Sigmoid colon (tissue), 7 donors: ENCODE measurements at places on chromosomes 11 and 22. TPM values are rescaled to one million over a fixed set of nuclear protein-coding genes. Genes with fewer than 3 reads are reported as not detected.

Gene F2
- not detected for total RNA-seq

Gene TESMIN
- not detected for total RNA-seq

Gene DEUP1
- total RNA-seq = not detected

Gene UBQLN3
- not detected for total RNA-seq

Gene APOL4
- 14.0 TPM for total RNA-seq

Gene ISX
- not detected for total RNA-seq

Gene GDPD5
- 5.1 TPM for total RNA-seq

Gene DNAJB7
- total RNA-seq = not detected

Gene ME3
- total RNA-seq = 33.5 TPM

Gene C11orf97
- total RNA-seq = not detected

Gene FJX1
- 3.9 TPM for total RNA-seq

Gene OR6A2
- total RNA-seq = not detected

Gene ROM1
- total RNA-seq = 7.1 TPM

Gene FADD
- 16.1 TPM for total RNA-seq

Gene ADM
- 57.3 TPM for total RNA-seq

Gene NXPE1
- 3.3 TPM for total RNA-seq

Gene NAALAD2
- 3.9 TPM for total RNA-seq

Gene SLC17A6
- not detected for total RNA-seq

Gene GLB1L2
- 30.8 TPM for total RNA-seq

Gene HOATZ
- not detected for total RNA-seq

Gene TMEM151A
- total RNA-seq = not detected

Gene OR10S1
- total RNA-seq = not detected

Gene AMOTL1
- 116 TPM for total RNA-seq
